Activated CD8-positive, alpha-beta T cell treated with anti-CD3 and anti-CD28 coated beads for 36 hours (primary cell): ENCODE measurements at places on chromosomes 4 and X.

- no peak for DNase-seq
Observed at GRCh38 chr4:113773756-113774155, 12.2 kb upstream of the CAMK2D start.

DNA sequence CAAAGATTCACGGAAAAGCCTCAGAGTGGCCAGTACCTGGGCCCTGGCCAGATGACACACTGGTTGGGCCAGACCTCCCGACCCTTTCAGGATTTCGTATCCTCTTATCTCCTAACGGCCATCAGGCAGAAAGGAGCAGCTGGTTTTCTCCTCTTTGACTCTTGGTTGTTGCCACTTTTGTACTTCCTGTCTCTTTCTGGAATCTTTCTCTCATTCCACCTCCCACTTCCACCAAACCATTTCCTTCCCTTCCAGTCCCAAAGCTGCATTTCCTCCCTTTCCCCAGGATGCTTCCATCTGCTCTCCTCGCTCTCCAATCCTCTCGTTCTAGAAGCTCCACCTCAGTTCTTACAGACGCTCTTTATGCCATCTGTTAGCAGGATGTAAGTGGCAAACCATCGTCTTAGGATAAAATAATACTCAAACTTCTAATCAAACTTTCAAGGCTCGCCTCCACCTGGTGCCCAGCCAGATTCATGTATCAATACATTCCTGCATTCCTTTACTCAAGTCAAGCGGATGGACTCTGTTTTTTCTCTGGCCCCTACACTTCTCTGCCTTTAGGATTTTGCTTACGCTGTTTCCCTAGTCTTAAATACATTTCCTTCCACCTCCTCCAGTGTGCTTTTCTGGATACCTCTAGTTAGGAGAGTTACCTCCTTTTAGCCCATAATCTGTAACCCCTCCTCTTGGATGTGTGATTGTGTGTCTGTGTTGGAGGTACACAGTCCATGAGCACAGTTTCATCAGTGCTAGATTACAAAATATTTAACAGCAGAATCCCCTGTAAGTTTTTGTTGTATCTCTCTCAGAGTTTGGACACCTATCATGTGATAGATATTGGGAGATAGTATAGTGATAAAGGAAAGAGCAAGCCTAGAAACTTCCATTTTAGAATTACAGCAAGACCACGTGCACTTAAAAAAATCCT lies 70.4 kb downstream of the LDB2 start:
- DNase-seq = no peak

DNA sequence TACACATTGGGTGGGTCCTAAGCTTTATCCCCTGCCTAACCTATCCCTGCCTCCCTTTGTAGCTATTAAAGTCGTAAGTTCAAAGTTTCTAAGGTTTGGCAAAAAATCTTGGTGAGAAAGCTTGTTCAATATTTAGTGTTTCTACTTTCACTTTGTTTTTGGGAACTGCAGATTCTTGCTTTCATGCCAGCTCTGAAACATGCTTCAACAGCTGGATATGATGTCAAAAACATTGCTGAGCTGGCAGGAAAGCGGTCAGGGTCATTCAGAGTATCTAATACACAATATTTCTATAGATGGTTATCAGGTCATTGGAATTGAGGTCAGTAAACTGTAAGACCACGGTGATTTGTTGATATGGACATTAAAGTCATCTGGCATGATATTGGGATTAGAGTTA lies 19.7 kb downstream of the CENPI start:
- no peak for DNase-seq

DNA sequence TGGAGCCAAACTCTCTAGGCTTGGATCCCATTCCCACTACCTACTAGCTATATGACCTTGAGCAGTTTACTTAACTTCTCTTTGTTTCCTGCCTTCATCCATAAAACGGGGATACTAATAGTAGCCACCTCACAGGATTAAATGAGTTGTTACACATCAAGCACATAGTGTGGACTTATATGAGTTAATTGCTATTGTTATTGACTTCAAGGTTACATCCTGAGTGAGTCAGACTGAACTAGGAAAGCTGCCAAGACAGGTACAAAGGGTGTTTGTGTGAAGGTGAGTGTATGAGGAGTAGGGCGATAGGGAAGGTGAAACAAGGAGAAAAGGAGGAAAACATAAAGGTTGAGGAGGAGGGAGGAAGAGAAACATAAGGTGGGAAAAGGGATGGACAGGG lies 32.2 kb downstream of the TFDP3 start:
- no peak for DNase-seq

DNA sequence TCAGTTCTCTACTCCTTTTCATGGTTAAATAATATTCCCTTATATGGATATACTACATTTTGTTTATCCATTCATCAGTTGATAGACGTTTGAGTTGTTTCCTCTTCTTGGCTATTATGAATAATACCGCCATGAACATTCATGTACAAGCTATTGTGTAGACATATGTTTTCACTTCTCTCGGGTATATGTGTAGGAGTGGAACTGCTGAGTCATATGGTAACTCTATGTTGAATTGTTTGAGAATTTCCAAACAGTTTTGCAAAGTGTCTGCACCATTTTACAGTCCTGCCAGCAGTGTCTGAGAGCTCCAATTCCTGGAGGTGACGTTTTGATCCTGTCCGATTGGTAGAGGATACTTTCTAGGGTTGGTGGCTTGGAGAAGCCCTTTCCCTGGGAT lies 23.6 kb downstream of the PLAC1 start:
- DNase-seq = no peak

DNA sequence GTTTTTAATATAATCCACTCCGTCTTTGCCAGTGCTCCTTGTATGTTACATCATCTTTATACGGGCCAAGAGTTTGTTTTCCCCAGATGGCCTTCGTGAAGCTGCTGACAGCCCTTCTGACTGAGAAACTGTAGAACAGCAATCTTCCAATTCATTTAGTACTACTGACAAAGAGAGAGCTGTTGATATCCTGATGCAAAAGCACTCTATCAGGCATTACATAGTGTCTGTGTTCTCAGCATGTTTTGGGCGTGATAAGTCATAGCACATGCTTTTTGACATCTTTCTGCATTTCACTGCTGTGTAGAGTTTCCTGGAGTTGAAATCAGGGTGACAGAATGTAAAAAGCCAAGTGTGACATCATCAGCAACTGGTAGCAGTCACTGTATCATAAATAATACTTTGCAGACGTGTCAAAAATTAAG lies 746.3 kb upstream of the FAM241A start:
- no peak for DNase-seq

GRCh38 chrX:25754399-25754798 lies 383.7 kb upstream of the MAGEB18 start:
- no peak for DNase-seq

- no peak for DNase-seq
Observed at GRCh38 chrX:111164728-111165127, 68.7 kb downstream of the PAK3 start.

- no peak for DNase-seq
Observed at GRCh38 chr4:1109333-1109732, 4.0 kb downstream of the RNF212 start.

GRCh38 chrX:151510203-151510602 lies 53.3 kb upstream of the PASD1 start:
- DNase-seq = no peak

DNA sequence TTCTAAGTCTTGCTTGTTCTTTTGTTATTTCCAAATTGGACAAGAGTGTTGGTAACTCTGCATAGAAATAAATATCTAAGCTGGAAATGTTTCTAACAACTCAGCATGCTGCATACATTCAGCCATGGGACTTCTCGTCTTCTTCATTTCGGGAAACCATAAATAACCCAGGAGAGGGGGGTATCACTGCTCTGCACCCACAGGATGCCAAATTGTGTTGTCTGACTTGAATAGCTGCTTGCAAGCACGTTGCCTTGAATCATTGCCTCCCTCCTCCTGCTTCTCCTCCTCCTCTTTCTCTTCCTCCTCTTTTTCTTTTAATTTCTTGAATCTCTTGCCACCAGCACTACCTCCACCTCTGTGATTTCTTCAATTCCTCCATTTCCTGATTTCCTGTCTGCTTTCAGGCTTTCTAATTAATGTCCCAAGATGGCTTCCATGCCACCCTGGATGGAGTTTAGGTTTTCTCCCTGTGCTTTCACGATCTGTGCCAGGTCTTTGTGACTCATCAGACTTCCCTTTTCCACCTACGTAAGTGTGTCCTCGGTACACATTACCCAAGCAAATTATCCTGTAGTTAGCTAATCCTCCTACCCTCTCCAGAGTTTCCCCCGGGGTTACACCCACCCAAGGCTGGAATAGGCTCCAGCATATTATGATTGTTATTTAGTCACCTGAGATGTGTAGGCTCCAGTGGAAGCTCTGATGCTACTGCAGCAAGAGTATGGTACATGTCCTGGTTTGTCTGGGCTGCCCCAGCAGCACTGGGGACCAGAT lies 122.6 kb upstream of the VCX3B start:
- DNase-seq = no peak

- no peak for DNase-seq
Observed at GRCh38 chrX:121227888-121228287, 180.5 kb downstream of the GLUD2 start.

GRCh38 chr4:2045518-2045951 lies 13.6 kb upstream of the NAT8L start:
- DNase-seq = no peak

GRCh38 chr4:153075836-153076518 lies 128.3 kb upstream of the TRIM2 start:
- no peak for DNase-seq

DNA sequence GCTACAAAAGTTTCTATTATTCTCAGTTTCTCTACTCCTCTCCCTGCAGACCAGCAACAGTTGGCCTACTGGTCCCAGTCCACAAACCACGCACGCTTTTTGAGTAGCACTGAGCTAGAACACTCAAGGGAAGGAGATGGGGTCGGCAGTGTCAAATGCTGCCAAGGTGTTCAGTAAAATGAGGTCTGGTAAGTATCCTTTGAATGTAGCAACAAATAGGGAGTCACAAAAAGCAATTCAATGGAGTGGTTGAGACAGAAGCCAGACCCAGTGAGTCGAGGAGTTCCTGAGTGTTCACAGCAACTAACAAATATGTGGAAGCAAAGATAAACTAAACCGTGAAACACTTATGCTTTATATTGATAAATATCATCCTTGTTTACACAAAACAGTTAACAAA lies 355.7 kb downstream of the MID1IP1 start:
- DNase-seq = no peak

DNA sequence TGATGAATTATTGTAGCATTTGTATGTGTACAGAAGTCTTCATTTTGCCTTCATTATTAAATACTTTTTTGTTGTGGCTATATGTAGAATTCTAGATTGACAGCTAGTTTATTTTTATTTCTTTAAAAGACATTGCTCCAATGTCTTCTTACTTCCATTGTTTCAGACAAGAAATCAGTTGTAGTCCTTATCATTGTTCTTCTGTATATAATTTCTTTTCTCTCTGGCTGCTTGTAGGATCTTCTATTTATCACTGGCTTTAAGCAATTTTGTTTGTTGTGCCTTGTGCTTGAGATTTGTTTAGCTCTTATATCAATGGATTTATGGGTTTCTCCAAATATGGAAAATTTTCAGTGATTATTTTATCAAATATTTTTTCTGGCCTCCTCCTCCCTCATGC lies 13.5 kb upstream of the GATB start:
- DNase-seq = no peak

GRCh38 chrX:107153005-107153404 lies 34.4 kb upstream of the RBM41 start:
- no peak for DNase-seq

GRCh38 chr4:40309250-40309774 lies 25.8 kb upstream of the CHRNA9 start:
- DNase-seq = peak; percentile 98

- no peak for DNase-seq
Observed at GRCh38 chr4:107760281-107760947, 40.4 kb upstream of the PAPSS1 start.

DNA sequence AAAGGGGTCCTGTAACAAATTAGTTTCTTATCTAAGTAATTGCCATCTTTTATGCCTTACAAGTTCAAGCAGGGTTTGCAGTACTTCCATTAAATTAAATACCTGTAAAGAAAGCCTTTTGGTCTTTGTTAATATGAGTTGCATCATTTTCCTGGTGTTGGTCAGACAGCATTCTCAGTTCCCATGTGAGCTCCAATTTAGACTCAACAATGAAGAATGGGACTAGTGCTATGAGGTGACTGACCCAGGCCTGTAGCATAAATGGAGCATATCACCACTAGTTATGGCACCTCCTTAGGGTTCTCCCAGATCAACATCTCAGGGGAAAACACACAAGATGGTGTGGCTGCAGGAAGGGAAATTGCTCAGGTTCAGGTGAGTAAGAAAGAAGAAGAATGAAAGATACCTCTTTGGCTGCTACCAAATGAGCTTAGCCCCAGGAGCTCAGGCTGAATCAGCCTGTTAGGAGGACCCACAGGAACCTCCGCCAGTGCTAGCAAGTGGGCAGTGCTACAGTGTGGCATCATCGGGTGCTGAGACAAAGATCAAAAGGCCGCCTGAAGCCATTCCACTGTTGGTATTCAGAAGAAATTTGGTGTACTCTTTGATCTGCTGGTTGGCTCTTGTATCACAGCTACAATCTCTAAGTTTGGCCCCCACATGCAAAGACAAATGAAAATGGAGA lies 1.8 kb downstream of the TTC29 start:
- DNase-seq = no peak

DNA sequence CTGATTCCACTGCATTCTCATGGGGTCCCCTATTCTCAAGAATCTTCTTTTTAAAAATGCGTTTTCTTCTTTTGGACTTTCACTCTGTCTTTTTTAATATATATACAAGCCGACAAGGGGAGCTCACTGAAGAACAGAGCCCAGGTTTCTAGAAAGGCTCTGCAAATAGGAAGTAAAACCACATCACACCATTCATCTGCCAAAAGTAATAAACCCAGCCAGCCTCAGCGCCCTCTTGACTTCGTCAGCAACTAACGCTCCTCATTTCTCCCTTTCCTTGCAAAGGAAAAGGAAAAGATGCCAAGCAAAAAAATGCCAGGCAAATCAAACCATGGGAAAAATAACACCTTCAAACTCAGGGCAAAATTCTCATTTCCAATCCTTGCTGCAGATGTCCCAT lies 136.4 kb downstream of the HHIP start:
- no peak for DNase-seq

DNA sequence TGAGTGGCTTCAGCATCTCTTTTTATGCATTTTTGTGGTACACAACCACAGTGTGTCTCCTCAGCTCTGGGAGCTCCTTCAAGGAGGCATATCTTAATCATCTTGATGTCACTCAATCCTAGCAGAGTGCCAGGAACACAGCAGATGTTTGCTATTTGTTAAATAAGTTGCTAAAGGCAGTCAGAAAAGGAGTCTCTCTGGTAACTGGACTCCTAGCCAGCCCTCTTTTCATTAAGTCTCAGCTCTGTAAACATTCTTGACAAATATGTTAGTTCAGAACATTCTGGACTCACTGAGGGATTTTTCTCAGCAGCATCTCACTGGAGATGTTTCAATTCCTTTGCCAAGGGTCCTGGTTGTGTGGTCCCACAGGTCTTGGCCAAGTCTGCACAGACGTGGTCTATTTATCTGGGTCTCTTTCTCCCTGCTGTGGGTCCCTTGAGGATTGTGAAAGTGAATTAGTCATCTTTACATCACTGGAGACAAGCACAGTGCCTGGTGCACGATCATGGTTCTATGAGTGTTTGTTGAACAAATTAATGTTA lies 20.3 kb upstream of the FAM9C start:
- DNase-seq = no peak
